ENCODE measurements at places on chromosomes 5 and 9.

GRCh38 chr5:20276061-20276958 lies 288.3 kb upstream of the CDH18 start:
- DNase-seq = no peak

DNA sequence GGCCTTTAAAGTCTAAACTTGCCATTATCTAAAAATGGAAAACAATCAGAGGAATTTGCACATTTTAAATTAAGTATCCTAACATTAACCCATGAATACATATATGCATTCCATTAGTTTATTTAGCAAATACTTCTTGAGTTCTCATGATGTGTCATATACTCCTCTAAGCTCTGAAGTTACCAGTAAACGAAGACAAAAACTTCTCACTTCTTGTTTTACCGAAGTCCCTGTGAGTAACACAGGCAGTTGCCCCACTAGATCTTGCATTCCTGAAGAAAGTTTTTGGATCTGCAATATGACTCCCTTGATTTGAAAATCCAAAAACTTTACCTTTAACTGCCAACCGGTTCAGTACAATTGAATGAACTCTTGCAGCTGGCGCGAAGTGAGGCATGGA lies 439.0 kb upstream of the MPDZ start:
- DNase-seq = no peak

DNA sequence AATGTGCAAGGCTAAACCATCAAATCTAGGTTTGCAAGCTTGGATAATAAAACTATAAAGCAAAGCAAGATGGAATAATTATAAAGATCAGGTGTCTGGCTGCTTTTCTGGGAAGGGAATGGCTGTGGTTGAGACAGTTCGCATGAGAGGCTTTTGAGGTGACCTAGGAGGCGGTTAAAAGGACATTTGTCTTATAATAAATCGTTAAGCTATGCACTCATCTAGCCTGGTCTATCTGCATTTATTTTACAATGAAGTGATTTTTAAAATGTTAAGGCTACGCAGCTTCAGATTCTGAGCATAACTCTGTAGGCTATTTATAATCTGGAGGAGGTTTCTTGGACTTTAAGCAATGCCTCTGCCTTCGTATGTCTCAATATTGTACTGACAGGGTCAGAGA lies 29.4 kb upstream of the MAN2A1 start:
- DNase-seq = no peak

- no peak for DNase-seq
Measured at GRCh38 chr5:171533153-171533552, 113.7 kb downstream of the FGF18 start.

DNA sequence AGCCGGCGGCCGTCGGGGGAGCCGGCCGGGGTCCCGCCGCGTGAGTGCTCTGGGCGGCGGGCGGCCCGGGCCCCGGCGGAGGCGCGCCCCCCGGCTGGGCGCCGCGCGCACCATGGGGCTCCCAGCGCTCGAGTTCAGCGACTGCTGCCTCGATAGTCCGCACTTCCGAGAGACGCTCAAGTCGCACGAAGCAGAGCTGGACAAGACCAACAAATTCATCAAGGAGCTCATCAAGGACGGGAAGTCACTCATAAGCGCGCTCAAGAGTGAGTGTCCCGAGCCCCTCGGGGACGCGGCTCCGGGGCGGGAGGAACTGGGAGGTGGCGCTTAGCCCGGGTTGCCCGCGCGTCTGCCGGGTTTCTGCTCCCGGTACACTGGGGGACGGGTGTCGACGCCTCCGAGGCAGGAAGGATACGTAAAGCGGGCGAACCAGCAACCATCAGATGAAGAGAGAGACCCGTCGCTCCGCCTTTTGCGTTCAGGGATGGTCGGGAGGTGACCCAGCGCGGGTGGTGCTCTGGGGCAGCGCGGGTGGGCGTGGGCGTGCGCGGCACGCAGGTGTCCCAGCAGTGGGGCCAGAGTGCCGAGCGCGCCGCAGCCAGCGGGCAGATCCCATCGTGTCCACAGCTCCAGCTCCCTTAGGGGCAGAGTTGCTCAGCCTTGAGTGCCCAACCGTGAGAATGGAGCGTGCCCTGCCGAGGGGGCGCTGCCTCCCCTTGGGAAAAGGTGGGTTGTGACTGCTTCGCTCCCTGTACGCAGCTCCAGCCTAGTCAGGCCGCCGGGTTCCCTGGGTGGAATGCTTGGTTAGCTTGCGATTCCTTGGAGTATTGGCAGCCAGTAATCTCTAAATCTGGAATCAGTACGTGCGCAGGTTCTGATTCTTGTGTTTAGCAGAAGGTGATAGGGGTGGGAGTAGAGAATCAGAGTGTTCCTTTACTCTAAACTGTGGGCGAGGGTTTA lies 753 bp downstream of the ARHGAP26 start:
- DNase-seq = peak; percentile 72

DNA sequence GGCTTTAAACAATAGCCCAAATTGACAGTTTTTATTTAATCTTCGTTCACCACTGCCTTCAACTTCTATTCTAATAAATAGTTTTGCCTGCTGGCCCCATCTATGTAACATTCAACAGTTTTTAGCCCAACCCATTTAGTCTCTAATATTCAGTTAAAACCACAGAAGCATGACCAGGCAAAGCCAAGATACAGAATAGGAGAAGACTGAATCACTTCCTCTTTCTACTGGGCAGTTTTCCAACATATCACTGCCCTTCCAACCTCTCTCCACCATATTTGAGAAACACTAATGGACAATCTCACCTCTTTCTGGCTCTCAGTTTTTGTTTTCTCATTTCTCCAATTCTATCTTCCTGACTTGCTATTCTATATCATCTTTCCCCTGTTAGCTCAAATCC lies 352.9 kb downstream of the DNAH5 start:
- DNase-seq = no peak

DNA sequence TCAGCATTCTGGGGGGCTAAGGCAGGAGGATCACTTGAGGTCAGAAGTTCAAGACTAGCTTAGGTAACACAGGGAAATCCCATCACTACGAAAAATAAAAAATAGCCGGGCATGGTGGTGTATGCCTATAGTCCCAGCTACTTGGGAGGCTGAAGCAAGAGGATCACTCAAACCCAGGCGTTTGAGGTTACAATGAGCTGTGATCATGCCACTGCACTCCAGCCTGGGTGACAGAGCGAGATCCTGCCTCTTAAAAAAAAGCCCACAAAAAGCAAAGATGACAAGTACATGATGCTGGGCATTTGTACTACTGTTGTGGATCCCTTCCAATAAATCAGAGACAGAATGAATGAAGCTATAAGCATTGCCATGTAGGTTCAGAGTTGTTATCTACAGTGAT lies 320.1 kb upstream of the PANK3 start:
- no peak for DNase-seq

- no peak for DNase-seq
Measured at GRCh38 chr9:88339317-88339716, 48.9 kb upstream of the SPIN1 start.

GRCh38 chr5:74075501-74076484 lies 449.8 kb downstream of the ARHGEF28 start:
- DNase-seq = no peak

GRCh38 chr9:121399126-121399882 lies 29.3 kb upstream of the STOM start:
- DNase-seq = no peak

DNA sequence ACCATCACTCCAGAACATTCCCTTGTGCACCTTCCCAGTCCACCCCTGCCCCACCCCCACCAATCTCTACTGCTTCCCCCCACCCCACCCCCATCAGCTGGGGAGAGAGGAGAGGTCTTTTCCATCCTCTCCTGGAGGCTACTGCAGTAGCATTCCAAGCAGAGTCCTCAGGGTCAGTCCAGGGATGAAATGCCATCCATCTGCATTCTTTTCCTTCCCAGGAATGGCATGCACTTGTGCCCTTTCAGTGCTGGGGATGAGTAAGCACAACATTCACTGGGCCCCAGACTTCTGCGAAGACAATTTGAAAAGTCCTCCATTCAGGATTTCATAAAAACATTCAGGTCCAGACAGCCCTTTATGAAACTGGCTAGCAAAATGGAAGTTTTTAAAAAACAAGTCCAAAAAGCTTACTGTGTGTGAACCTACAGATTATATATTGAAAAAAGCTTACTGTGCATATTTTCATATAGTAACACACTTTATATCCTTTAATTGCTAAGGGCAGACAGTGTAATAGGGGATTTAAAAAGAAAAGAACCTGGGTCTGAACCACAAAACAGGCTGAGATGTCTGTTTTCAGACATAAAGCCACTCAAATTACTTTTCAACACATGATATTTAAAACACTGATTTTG lies 50.0 kb upstream of the GOLPH3 start:
- no peak for DNase-seq

GRCh38 chr5:181241393-181241975 lies 2.2 kb downstream of the RACK1 start:
- DNase-seq = no peak

- DNase-seq = no peak
Measured at GRCh38 chr5:73317523-73317922, 131.1 kb downstream of the FOXD1 start.

DNA sequence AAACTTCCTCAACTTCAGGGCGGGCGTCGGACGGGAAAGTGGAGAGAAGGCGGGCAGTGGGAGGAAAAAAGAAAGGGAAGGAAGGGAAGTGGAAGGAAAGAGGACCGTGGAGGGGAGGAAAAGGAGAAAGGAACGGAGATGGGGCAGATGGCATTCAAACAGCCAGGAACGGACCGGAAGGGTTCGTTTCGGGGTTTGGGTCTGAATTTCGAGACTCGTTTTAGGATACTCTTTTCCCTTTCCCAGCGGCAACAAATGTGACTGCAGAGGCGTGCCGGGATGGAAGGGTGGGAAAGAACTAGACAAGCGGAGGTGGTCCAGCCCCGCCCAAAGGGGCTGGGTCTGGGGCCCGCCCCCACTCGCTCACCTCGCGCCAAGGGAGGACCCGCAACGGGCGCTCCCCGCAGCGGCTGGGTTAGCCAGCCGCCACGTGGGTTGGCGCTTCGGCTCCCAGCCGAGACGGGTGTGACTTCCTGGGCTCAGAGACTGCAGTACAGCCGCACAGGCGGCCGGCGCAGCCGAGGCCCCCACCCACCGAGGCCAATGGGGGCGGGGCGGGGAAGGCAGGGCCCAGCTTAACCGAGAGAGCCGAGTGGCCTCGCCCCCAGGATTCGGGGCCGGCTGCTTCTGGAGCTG lies 2.7 kb downstream of the VCAN start:
- peak; percentile 89 for DNase-seq

- DNase-seq = no peak
Measured at GRCh38 chr5:78824831-78825281, 160.3 kb downstream of the ARSB start.

- peak; percentile 92 for DNase-seq
Measured at GRCh38 chr9:121267689-121268597, at the start of gene GSN. GSN (plus strand) TSS chr9:121268162; CDS start chr9:121301972, 33,810 bp downstream.

GRCh38 chr9:520302-520701 lies 305.6 kb downstream of the DOCK8 start:
- no peak for DNase-seq

DNA sequence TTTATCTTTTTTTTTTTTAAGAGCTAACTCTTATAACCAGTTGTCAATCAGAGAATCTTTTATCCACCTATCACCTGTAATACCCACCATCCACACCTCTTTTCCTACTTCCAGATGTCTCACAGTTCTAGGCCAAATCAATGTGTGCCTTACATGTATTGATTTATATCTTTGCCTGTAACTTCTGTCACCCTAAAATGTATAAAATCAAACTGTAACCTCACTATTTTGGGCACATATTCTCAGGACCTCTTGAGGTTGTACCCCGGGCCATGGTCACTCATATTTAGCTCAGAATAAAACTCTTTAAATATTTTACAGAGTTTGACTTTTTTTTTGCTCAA lies 404.7 kb upstream of the RORB start:
- no peak for DNase-seq

GRCh38 chr9:116800885-116801284 lies 113.8 kb downstream of the TRIM32 start:
- DNase-seq = no peak

DNA sequence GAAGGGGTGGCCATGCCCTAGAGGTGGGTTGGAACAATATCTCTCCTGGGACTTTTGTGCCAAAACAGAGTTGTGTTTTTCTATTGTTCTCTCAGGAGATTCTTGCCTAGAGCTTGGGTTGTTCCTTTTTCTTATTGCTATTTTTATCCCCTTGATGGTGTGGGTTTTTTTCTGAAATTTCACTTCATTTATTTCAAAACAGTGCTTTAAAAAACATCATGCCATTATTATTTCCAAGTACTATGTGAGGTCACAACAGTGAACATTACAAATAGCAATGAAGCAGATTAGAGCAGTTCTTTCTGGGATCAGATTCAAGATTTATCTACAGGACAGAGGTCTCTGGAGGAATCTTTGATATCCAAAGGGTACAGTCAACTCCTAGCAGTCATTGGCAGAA lies 76.6 kb downstream of the ACTBL2 start:
- no peak for DNase-seq

GRCh38 chr5:62143268-62144229 lies 162.5 kb upstream of the KIF2A start:
- no peak for DNase-seq

- DNase-seq = no peak
Measured at GRCh38 chr9:129746092-129746777, 6.6 kb downstream of the PTGES start.

DNA sequence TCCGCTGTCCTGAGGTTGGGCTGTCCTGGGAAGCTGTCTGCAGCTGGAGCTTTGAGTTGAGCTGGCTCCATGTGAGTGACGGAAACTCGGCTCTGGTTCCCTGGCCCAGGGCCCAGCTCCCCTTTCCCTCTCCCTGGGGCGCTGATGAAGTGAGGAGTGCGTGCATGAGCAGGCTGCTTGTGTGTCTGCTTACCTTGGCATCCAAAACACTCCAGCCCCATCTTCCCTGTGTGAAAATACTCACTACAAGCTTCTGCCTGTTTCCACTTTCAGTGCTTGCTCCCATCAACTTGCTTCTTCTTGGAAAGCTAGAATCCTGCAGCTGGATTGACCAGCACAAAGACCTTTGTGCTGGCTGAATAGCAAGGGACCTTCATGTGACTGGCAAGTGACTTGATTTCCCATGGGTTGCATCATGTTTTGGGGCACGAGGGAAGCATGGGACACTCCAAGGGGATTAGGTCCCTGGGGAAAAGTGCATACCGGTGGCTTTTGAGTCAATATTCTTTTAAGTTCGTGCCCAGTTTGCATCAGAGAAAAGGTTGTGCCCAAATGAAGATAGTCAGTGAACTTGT lies 198.1 kb downstream of the GADD45G start:
- DNase-seq = peak; percentile 90

- DNase-seq = no peak
Measured at GRCh38 chr9:100689635-100690034, 111.8 kb downstream of the CAVIN4 start.

DNA sequence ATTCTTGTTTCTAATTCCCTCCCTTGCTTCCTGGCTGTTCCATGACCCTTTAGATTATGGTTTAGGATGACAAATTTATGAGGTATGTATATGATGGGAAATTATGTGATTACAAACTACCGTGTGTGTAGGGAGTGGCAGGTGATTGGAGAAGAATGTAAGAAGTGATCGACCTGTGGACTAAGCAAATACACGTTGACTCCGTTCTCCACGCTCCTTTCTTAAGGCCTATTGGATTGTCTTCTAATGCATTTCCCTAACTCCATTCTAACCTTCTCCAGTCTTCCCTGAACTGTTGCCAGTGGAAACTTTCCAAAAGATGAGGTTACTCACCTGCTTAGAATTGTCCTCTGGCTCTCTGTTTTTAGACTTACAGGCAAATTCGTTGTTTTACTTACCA lies 36.6 kb downstream of the MVB12B start:
- no peak for DNase-seq

- no peak for DNase-seq
Measured at GRCh38 chr5:158809936-158810335, 289.8 kb downstream of the EBF1 start.
